ENCODE measurements at places on chromosomes 16 and 17. TPM values are rescaled to one million over a fixed set of nuclear protein-coding genes. Genes with fewer than 3 reads are reported as not detected.
A peak's percentile ranks its signal among the peaks of the same experiment; 100 is the strongest.

DNA sequence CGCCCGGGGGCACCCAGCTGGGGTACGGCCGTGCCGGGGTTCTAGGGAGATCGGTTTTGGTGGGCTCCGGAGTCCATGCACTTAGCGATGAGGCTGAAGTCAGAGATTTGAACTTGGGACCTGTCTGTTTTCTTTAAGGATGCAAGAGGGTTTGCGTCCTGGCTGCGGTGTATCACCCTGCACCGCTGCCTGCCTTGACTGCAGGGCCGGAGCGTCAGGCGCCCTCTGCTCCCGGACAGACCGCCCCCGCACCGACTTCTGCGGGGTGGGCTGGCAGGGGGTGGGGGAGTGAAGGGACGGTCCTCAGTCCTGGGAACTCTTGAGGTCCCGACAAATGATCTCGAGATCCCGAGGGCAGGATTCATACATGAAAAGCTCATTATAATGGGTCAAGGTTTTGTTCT, 701 bp downstream of the PDP2 start:
- DNase-seq, result no peak
- peaks cover 3% of the 10 kb centered on the region for H3K36me3 ChIP-seq
- H3K4me1 ChIP-seq, result no peaks in the 10 kb centered on the region
- peak overlapping the region; percentile 58 for H3K4me3 ChIP-seq
- H3K27ac ChIP-seq, result no peak overlapping the region

DNA sequence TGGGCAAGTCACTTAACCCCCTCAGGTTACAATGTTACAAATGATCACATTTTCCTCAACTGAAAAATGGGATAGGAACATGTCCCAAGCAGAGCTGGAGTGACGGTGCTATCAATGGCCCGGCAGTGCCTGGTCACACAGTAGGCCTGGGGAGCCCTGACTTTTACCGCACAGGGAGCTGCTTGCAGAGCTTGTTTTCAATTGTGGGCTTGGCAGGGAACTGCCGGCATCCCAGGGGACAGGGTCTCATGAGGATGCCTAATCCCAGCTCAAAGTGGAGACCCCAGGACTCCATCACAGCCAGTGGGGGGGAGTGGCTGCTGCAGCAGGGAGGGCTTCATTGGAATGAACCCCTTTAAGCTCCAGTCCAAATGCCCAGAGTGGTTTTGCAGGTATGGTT, 11.4 kb downstream of the SNX20 start:
- H3K4me3 ChIP-seq, result no peak overlapping the region
- no peak for DNase-seq
- no peaks in the 10 kb centered on the region for H3K27me3 ChIP-seq
- no peaks in the 10 kb centered on the region for H3K36me3 ChIP-seq
- H3K4me1 ChIP-seq, result peaks cover 4% of the 10 kb centered on the region

Gene KRT33B
- not detected for total RNA-seq

DNA sequence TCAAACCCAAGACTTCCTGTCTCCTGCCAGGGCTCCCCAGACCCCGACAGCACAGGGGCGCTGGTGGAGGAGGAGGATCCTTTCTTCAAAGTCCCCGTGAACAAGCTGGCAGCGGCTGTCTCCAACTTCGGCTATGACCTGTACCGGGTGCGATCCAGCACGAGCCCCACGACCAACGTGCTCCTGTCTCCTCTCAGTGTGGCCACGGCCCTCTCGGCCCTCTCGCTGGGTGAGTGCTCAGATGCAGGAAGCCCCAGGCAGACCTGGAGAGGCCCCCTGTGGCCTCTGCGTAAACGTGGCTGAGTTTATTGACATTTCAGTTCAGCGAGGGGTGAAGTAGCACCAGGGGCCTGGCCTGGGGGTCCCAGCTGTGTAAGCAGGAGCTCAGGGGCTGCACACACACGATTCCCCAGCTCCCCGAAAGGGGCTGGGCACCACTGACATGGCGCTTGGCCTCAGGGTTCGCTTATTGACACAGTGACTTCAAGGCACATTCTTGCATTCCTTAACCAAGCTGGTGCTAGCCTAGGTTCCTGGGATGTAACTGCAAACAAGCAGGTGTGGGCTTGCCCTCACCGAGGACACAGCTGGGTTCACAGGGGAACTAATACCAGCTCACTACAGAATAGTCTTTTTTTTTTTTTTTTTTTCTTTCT, 8.1 kb downstream of the SERPINF1 start:
- no peaks in the 10 kb centered on the region for H3K27me3 ChIP-seq
- DNase-seq, result no peak
- no peaks in the 10 kb centered on the region for H3K36me3 ChIP-seq

DNA sequence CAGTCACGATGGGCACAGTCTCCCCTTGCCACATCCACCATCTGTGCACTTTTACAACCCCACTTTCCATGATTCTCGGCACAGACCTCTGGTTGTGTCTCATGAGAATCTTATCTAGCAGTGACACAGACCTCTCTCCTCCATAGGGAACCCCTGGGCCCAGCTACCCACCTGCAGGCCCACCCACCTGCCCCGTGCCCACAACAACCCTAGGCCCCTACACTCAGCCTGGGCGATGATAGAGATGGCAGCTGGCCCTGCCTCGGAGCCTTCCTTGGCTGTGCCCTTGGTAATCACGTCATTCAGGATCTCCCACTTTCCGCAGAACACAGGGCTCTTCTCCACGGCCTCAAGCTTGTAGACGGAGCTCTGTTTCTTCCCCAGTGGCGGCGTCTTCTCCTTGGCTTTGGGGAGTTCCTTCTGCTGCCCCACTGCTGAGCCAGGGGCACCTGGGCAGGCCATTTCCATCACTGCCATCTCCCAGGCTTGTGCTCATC, 26.5 kb downstream of the MAP3K14 start:
- H3K27me3 ChIP-seq, result no peaks in the 10 kb centered on the region
- peaks cover 54% of the 10 kb centered on the region for H3K4me1 ChIP-seq
- no peak overlapping the region for H3K4me3 ChIP-seq
- DNase-seq, result no peak

DNA sequence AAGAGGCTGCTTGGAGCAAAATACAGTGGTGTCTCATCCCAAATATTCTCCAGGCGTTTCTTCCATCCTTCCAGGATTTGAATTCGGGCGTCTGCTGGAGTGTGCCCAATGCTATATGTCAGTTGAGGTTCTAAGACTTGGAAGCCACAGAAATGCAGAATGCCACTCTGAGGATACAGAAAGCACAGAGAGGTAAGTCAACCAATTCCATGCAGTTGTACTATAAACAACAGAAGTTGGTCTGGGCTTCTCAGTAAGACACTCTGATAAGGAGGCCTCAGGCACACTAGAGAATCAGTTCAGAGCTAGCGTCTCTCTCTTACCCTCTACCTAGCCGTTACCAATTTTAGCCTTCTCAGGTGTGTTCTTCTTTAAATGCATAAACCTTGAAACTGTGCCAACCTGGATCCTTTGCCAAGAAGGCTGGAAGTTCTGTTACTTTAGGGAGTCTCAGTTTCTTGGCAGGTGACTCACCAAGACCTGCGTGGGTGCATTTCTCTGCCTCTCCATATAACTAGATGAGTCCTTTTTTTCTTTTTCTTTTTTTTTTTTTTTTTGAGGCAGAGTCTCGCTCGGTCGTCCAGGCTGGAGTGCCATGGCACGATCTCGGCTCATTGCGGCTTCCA, 15.1 kb downstream of the NQO1 start:
- no peaks in the 10 kb centered on the region for H3K36me3 ChIP-seq
- peak; percentile 71 for DNase-seq
- no peak overlapping the region for H3K27ac ChIP-seq
- H3K27me3 ChIP-seq, result no peaks in the 10 kb centered on the region

GRCh38 chr17:63832014-63832413, 4.6 kb upstream of the FTSJ3 start:
- DNase-seq, result no peak
- peaks cover 5% of the 10 kb centered on the region for H3K4me1 ChIP-seq
- no peak overlapping the region for H3K4me3 ChIP-seq
- no peaks in the 10 kb centered on the region for H3K27me3 ChIP-seq
- peak overlapping the region; percentile 14 for H3K27ac ChIP-seq

All from cardiac muscle cell (in vitro differentiated cells and primary cell).